ENCODE measurements at places on chromosomes 7 and 10.

- DNase-seq = peak; percentile 70
These were observed 194.3 kb downstream of the ZMYND11 start for GRCh38 chr10:329361-330099.

DNA sequence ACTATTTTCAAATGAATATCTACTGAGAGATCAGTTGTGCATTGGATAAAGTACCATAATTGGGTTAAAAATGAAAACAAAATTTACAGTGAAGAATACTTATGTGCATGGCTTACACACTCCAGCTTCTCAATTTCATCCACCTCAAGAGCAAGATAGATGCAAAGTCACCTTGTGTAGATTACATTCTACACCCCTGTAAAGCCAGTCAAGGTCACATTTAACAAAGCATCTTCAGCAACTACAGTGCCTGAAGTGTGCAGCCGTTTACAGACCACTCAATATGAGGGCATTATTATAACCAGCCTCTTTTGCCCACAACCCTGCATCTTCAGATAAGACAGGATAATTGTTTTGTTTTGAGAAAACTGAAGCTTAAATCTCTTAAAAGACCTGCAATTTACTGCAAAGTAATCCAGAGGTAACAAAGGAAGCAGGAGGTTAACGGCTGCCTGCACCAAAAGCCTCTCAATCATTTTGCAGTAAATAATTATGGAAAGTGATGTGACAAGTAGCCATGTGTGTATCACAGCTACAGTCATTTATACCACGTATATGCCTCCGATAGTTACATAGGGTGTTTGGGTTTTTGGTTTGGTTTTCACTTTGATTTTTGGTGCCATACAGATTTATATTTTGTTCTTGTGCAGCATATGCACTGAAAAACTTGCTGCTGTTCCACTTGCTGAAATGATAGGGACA lies 4.9 kb downstream of the PURB start:
- no peak for DNase-seq

GRCh38 chr7:14691597-14692203 lies 210.9 kb downstream of the DGKB start:
- DNase-seq = peak; percentile 41

- no peak for DNase-seq
These were observed 52.5 kb downstream of the PROSER2 start for GRCh38 chr10:11875494-11876281.

DNA sequence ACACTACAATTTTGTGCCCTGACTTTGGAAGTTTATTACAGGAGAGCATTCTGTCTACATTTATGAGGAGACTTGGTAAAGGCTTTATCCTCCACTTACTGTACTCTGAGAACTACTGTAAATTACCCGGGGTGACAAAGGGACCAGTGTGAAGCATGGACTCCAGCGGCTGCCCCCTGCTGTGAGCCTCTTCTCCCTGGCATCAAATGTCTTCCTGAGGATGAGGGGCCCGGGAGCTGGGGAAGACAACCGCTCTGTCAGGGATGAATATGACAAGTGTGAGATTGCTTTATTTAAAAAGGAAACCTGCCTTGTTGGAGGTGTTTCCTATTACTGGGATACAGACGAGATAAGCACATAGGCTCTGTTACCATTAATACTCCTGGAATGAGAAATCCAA lies 714.8 kb downstream of the CCSER2 start:
- DNase-seq = no peak

DNA sequence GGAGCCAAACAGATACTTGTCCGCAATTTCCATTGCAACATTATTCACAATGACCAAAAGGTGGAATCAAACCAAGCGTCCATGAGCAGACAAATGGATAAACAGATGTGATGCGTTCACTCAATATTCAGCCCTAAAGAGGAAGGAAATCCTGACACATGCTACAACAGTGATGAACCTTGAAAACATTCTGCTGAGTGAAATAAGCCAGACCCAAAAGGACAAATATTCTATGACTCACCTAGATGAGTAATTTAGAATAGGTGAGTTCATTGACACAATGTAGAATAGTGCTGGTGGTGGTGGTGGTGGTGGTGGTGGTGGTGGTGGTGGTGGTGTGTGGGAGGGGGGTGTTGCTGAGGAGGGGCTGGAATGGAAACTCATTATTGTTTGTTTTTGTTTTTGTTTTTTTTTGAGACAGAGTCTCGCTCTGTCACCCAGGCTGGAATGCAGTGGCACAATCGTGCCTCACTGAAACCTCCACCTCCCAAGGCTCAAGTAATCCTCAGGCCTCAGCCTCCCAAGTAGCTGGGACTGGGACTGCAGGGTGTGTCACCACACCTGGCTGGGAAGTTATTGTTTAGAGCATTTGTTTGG lies 28.6 kb downstream of the SMKR1 start:
- DNase-seq = no peak

GRCh38 chr7:25632616-25633015 lies 404.3 kb upstream of the NPVF start:
- DNase-seq = no peak

DNA sequence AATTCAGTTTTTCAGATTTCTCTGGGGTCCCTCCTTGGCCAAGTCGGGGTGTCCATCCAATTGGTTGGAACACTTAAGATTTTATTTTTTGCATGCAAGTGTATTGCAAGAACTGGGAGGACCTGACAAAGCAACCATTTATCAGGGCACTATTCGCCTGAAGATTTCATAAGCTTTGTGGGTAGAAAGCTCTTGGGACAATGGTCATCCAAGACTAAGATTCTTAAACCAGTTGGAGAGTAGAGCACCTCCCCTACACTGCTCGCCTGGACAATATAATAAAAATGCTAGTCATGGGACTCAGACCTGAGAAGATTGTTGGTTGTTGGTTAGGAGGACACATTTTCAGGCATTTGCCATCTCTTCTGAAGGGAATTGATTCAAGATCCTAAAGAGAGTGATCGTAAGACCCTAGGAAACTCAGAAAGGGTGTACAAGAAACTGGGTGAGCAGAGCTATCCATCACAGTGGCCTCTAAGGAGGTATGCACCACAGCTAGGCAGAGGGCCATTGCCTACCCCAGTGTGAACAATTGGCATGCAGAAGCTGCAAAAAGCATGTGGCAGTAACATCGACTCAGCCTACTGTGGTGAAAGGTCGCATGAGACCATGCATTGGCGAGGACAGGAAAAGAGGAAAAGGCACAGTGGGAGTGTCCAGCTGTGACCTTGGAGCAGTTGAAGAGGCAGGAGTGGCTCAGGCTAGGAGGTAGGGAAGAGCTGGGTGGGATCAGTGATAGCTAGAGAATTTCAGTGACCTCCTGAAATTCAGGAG lies 1235.3 kb upstream of the AUTS2 start:
- DNase-seq = no peak

DNA sequence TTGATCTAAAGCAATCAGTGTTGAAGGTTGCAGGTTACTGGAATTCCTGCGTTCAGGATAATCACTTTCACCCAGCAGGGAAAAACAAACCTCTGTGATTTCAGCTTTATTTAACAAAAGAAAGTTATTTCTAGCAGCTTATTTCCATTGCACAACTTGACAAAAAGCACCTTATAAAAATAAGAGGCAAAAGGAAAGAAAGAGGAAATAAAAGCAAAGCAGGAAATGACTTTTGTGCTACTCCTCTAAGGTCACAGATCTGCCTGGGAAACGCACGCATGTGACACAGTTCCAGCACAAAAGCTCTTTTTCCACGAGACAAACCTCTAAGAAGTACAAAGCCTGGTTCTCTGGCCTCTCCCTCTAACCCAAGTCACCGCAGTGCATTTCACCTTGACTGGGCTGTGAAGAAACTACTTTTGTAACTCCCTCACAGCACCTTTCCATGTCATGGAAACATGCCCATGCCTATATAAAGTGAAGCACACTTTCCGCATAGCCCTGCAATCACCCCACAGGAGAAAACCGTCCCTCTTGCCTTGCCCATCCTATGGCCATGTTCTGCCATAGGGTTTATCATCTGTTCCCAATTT lies 870 bp downstream of the ANK3 start:
- DNase-seq = no peak

- DNase-seq = no peak
These were observed 23.2 kb downstream of the PPP1R17 start for GRCh38 chr7:31710171-31710570.

GRCh38 chr10:650886-651615 lies 38.4 kb downstream of the DIP2C start:
- no peak for DNase-seq

DNA sequence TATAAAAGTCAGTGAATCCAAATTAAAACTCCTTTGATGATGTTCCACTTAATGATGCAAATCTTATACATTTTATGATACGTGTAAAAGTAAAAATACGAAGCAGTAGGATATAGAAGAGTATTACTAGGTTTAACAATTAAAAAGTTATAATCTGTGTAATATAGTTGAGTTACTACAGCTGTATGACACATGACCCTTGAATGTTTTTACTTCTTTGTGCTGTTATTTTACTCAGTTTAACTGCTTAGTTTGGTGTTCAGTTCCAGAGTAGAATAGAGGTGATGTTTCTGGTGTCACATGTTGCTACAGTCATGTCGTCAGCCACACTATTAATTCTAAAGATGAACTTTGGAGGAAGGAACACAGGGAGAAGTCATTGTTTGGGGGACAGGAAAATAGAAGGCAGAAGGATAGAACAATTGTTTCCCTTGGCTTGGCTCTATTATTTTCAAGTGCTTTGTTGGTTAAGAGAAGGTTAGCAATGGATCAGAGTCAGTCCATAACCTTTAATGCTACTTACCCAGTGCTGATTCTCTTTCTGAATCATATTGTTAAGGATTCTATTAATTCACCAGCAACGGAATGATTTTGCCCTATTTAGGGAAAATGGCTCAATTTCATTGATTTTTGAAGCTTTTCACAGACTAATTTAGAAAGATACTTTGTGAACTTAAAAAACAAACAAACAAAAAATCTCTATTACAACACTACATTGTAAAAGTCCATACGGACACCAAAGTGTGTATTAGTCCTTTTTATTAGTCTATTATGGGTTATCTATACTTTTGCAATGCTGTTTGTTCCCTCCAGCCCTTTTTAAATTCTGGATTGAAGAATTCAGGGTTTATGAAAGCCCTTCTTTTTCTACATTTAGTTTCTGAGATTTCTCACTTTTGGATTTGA lies 73.4 kb downstream of the CPED1 start:
- DNase-seq = no peak

DNA sequence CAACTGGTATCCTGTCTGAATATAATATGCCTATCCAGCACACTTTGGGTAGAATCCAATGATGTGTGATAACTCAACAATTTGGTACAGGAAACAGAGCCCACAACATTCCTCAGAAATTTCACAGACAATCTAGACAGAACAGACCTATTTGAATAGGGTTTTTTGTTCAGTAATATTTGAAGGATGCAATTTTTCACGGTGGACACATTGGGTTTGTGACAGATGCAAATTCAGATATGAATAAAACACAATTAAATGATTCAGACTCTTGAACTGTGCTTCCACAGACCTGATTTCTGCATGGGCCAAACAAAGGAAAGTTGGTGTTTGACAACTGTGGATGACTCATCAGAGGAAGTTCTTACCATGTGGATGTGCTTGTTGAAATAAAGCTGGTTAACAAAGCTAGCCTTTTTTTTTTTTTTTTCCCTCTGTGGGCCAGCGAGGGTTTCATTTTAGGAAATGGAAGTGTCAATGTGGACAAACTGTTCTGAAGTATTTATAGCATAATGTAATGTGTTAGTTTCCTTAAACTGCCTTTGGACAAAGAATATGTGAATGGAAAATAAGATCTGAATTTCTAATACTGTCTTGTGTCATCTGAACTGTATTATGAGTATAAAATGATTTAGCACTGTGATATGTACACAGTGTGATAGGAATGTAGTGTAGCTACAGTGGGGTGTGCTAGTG lies 43.2 kb upstream of the FAM133B start:
- peak; percentile 12 for DNase-seq

GRCh38 chr7:35036361-35037171 lies 719 bp downstream of the DPY19L1 start:
- peak; percentile 33 for DNase-seq

DNA sequence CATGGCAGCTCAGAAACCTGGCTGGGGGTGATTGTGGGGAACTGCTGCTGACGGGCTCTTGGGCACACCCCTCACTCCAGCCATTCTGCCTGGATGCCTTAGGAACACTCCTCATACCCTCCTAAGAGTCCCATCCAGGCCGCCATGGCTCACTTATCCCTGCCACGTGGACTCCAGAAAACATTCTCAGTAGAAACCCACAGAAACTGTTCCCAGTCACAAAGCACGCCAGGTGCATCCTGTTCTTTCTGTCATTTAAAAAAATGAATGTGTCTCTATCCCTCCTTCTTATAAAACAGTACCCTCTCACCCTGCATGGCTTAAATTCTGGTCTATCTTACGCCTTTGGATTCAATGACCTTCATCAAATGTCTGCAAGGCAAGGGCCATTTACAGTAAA lies 177.7 kb downstream of the CUX1 start:
- DNase-seq = no peak

DNA sequence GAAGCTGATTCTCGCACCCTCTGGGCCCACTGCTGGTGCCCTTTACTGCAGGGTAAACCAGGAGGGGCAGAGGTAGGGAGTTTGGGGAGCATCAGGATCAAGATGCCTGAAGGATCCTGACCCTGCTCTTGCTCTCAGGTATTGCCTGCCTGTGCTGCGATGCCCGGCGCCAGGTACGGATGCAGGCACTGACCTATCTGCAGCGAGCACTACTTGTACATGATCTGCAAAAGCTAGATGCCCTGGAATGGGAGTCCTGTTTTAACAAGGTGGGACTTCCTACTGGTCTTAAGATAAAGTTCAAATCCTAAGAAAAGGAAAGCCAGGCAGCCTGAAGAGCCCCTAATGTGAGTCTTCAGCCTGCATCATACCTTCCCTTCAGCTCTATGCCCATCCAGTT lies 16.1 kb upstream of the NFKB2 start:
- no peak for DNase-seq

GRCh38 chr10:83991986-83992753 lies 147.1 kb upstream of the GHITM start:
- peak; percentile 3 for DNase-seq

DNA sequence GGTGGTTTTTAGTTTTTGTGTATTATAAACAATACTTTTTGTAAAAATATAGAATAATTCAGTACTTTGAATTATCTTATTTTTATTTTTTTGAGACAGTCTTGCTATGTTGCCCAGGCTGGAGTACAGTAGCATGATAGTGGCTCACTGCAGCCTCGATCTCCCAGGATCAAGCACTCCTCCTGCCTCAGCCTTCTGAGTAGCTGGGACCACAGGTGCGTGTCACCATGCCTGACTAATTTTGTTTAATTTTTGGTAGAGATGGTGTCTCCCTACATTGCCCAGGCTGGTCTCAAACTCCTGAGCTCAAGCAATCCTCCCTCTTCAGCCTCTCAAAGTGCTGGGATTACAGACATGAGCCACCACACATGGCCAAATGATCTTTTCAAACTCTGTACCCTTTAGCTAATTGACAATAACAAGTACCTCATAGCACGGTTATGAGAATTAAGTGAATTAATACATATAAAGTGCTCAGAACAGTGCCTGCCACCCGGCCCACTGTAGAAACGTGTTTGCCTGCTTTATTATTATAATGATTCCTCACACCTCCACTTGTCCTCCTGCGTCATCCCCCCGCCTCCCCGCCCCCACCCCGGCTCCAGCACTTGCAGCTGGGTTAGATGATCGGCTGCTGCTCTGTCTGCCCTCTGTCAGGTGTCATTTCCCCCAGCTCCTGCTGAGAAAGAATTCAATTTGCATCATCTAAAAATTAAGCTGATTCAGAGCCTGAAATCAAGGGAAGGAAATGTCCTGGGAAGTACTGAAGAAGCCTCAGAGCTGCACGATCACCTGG lies 53.6 kb upstream of the NRF1 start:
- DNase-seq = no peak
